ENCODE measurements at places on chromosomes 11 and 22.

DNA sequence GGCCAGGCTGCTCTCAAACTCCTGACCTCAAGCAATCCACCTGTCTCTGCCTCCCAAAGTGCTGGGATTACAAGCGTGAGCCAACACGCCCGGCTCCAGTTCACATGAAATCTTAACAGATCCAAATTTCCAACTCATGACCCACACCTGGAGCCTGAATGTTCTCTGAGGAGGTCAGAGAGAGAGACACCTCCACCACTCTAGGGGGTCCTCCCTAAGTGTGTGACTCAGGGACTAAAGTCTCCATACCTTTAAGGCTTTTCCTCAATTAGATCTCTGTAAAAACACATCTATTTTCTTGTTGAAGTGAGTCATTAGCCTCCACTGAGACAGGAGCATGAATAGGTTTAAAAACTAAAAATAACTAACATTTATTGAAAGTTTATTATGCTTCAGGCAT, 376.4 kb downstream of the CADM1 start:
- no peak for DNase-seq

GRCh38 chr11:114040706-114041211, 18.8 kb upstream of the ZBTB16 start:
- DNase-seq, result no peak

GRCh38 chr11:76918941-76919386, 58.2 kb downstream of the ACER3 start:
- peak; percentile 57 for DNase-seq

- DNase-seq, result no peak
Observed at GRCh38 chr22:46256358-46256958, 6.4 kb upstream of the CDPF1 start.

- DNase-seq, result peak; percentile 21
Observed at GRCh38 chr11:75768909-75769771, 562 bp downstream of the DGAT2 start.

DNA sequence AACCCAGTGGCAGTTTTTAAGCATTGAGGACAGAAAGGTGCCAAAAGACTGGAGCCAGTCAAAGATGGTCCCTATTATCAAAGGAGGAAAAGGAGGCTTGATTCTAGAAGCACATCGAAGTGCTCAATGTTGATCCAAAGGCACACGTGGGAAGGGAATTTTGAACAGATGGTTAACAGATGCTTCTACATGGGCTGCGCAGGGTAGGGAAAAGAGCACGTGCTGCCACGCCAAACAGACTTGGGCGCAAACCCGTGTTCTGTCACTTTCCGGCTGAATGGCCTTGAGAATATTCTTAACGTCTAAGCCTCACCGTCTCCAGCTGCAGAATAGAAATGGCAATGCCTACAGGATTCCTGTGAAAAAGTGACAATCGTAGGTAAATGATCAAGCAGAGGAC, 217.9 kb upstream of the MTNR1B start:
- no peak for DNase-seq

GRCh38 chr11:104390651-104391050, 226.7 kb upstream of the PDGFD start:
- DNase-seq, result no peak

DNA sequence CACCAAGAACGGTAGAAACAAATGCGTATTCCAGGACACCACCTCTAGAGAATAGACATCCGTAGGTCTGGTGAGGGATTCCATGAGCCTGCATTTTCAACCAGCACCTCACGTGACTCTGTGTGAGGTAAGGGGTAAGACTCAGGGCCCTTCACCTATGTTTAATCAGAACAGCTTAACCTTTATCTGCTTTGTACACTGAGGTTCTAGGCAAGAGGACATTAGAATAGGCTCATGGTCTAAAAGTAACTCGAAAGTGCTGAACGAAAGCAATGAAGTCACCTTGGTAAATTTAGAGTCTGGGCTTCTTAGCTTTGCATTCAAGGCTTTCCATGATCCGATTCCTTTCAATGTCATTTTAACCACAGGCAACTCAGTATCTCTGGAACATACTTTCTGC, 270.5 kb upstream of the CADM1 start:
- DNase-seq, result no peak

- DNase-seq, result no peak
Observed at GRCh38 chr22:35599364-35599763, 17.8 kb downstream of the MB start.

GRCh38 chr11:11583801-11584529, 37.8 kb downstream of the GALNT18 start:
- DNase-seq, result no peak

GRCh38 chr22:35524966-35525686, 15.5 kb upstream of the RASD2 start:
- DNase-seq, result peak; percentile 4

DNA sequence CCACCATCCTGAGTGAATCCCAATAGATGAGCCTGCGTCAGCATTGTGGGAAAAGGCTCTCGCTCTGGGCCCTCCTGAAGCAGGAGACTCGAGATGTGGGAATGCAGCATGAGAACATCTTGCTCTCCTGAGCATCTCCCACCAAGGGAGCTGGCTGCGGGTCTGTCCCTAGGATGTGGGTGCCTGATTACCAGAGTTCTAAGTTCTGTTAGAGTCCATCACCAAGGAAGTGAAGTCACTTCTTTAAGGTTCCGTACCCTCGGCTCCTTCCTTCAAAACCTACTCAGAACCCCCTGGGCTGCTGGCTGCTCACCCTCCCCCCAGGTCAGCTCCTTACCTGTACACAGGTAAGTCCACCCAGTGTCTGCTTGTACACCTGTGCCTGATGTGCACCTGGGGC, 100.5 kb upstream of the IGLL5 start:
- DNase-seq, result peak; percentile 76

- no peak for DNase-seq
Observed at GRCh38 chr11:12448131-12448939, 71.0 kb downstream of the PARVA start.

GRCh38 chr11:103529181-103529684, 420.0 kb downstream of the DYNC2H1 start:
- no peak for DNase-seq

DNA sequence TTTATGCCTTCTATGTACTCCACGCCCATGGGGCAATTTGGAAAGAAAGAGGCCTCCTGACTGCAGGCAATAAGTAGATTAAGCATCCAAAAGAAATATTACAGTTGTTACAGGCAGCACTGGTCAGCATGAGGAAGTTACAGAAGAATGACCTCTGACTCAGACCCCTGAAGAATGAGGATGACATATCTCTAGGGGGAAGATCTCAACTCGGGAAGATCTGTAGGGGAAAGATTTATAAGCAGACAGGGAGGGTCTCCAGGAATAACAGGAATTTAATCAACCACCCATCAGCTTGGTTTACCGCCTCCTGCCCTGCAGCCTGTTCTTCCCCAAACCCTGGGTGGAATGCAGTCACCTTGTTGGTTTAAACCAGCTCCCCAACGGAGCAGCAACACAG, 58.0 kb downstream of the RCN1 start:
- no peak for DNase-seq

- DNase-seq, result no peak
Observed at GRCh38 chr11:87097582-87097981, 59.8 kb downstream of the TMEM135 start.

GRCh38 chr11:36753960-36754359, 155.9 kb upstream of the RAG2 start:
- DNase-seq, result no peak

Measured in NCI-H146 (cell line).